Activated CD8-positive, alpha-beta T cell treated with anti-CD3 and anti-CD28 coated beads for 36 hours (primary cell): ENCODE measurements at places on chromosomes 4 and X.

GRCh38 chrX:103437147-103437873 lies 61.0 kb downstream of the BEX3 start:
- DNase-seq: no peak

DNA sequence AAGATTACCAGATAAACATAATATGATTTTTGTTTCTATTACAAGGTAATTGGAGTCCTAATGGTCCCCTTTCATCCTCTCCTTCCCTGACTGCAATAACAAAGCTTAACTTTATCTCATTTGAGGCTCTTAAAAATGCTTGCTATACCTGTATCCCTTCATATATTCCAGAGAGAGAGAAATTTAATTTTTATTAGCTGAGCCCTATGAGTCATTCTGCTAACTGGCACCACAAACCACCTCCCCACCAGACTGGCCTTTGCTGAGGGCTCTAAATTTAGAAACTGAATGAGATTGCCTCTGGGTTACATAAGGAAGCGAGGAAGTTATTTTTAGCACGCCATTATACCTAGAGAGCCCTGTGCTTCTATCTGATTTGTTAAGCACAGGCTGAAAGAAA lies 27.4 kb downstream of the CBLL2 start:
- peak; percentile 1 for DNase-seq

DNA sequence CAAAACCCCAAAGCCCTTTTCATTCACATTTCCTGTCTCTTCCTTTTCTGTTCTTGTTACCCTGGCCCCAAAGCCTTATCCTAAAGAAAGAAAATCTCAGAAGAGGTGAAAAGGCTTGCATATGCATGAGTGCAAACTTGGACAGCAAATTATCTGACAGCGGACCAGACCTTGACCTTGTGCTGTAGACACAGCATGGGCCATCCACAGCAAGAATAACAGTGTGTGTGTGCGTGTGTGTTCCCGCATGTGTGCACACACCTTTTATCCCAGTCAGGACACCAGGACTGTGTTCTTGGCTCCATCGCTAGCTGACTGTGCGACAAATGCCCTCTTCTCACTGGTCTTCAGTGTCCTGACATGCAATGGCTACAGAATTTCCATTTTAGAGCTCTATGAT lies 35.3 kb downstream of the ZBTB49 start:
- DNase-seq: no peak

GRCh38 chrX:53421772-53422085 lies 725 bp downstream of the SMC1A start:
- DNase-seq: no peak

- peak; percentile 56 for DNase-seq
Measured at GRCh38 chr4:8046925-8047541, 107.4 kb upstream of the AFAP1 start.

DNA sequence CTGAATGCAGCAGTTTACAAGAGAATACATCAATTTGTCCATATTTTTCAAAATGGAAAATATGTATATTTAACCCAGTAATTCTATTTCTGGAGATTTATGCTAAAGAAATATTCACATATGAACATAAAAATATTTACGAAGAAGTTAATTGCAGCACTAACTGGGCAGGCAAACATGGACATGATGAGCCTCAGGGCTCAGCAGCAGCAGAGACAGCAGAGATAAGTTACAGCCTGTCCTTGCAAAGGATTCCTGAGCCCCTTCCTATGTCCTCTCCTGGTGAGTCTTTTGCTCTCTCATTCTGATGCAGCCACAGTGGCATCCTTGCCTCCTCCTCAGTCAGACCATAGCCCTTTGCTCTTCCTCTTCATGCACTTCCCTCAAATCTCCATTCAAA lies 680.6 kb upstream of the CPEB2 start:
- DNase-seq: no peak
